ENCODE measurements at places on chromosomes 16 and 17. TPM values are rescaled to one million over a fixed set of nuclear protein-coding genes. Genes with fewer than 3 reads are reported as not detected.

- H3K4me3 ChIP-seq: no peak overlapping the region
- H3K27ac ChIP-seq: no peak overlapping the region
- DNase-seq: no peak
- no peaks in the 10 kb centered on the region for H3K4me1 ChIP-seq
- H3K27me3 ChIP-seq: no peaks in the 10 kb centered on the region
Observed at GRCh38 chr16:49103298-49103697, 178.3 kb downstream of the CBLN1 start.

- no peak for DNase-seq
- no peaks in the 10 kb centered on the region for H3K36me3 ChIP-seq
- H3K27ac ChIP-seq: no peak overlapping the region
- H3K4me3 ChIP-seq: no peak overlapping the region
- H3K27me3 ChIP-seq: no peaks in the 10 kb centered on the region
Observed at GRCh38 chr17:72863526-72864211, 228.8 kb downstream of the SLC39A11 start.

DNA sequence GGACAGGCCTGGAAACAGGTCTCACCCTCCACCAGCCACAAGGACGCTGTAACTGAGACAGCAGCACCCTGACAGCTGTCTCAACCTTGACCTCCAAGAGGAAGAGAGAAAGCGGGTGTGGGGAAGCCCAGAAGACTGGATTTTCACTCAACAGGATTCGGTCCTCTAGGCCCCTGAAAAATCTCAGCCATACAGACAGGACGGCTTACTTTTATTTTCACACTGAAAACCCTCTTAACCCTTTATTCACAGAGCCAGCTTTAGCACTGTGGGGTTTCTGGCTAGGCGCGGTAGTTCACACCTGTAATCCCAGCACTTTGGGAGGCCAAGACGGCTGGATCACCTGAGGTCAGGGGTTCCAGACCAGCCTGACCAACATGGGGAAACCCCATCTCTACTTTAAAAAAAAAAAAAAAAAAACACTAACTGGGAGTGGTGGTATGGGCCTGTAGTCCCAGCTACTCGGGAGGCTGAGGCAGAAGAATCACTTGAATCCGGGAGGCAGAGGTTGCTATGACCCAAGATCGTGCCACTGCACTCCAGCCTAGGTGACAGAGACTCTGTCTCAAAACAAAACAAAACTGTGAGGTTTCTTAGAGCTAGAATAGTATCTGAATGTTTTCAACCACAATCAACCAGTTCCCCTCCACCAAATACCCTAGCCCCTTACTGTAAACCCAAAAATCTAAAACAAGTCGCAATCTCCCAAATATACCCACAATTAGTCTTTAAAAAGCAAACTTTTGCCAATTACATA is 5.3 kb downstream of the ANKRD11 start:
- peaks cover 4% of the 10 kb centered on the region for H3K36me3 ChIP-seq
- H3K4me1 ChIP-seq: peaks cover 81% of the 10 kb centered on the region
- peak overlapping the region; percentile 77 for H3K27ac ChIP-seq

- no peak overlapping the region for H3K4me3 ChIP-seq
- no peaks in the 10 kb centered on the region for H3K36me3 ChIP-seq
- no peak overlapping the region for H3K27ac ChIP-seq
- no peaks in the 10 kb centered on the region for H3K27me3 ChIP-seq
Observed at GRCh38 chr17:78341559-78342448, 18.1 kb downstream of the SOCS3 start.

DNA sequence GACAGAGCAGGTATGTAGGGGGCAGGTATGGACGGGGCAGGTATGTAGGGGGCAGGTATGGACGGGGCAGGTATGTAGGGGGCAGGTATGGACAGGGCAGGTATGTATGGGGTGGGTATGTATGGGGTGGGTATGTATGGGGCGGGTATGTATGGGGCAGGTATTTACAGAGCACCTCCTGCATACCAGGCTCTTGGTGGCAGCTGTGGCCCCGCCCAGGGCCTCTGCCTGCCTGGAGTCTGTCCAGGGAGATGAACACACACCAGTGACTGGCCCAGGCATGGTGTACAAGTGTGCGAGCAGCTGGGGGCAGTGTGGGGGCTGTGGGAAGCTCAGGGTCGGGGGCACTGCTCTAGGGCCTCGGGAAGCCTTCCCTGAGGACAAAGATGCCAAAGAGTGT is 4.4 kb downstream of the RPL3L start:
- no peak for DNase-seq
- H3K4me3 ChIP-seq: no peak overlapping the region
- no peaks in the 10 kb centered on the region for H3K36me3 ChIP-seq

- H3K27me3 ChIP-seq: no peaks in the 10 kb centered on the region
- H3K4me3 ChIP-seq: no peak overlapping the region
- peaks cover 40% of the 10 kb centered on the region for H3K36me3 ChIP-seq
- peaks cover 13% of the 10 kb centered on the region for H3K4me1 ChIP-seq
- peak overlapping the region; percentile 43 for H3K27ac ChIP-seq
Observed at GRCh38 chr17:40150276-40150675, 9.9 kb downstream of the CASC3 start.

DNA sequence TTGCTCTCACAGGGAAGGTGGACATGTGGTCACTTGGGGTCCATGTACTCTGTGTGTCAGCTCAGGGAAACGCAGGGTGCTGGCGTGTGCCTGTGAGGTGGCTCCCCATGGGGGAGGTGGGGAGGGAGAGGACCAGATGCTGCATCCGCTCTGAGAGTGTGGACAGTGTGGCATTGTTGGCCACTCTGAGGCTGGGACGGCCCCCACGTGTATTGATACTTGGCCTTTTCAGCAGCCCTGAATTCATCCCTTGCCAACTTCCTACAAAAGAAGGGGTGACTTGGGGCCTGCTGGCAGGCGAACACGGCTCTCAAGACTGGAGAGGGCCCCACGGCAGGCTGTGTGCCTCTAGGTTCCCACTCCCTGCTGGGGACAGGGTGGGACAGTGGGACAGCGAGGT is 120.1 kb downstream of the RAB11FIP4 start:
- H3K36me3 ChIP-seq: no peaks in the 10 kb centered on the region
- peaks cover 5% of the 10 kb centered on the region for H3K27me3 ChIP-seq
- H3K27ac ChIP-seq: no peak overlapping the region
- no peak for DNase-seq
- no peak overlapping the region for H3K4me3 ChIP-seq

GRCh38 chr17:64038331-64039105 is 18.1 kb upstream of the ICAM2 start:
- no peak for DNase-seq
- no peak overlapping the region for H3K27ac ChIP-seq
- H3K27me3 ChIP-seq: no peaks in the 10 kb centered on the region
- H3K4me1 ChIP-seq: peaks cover 13% of the 10 kb centered on the region
- peaks cover 12% of the 10 kb centered on the region for H3K36me3 ChIP-seq

DNA sequence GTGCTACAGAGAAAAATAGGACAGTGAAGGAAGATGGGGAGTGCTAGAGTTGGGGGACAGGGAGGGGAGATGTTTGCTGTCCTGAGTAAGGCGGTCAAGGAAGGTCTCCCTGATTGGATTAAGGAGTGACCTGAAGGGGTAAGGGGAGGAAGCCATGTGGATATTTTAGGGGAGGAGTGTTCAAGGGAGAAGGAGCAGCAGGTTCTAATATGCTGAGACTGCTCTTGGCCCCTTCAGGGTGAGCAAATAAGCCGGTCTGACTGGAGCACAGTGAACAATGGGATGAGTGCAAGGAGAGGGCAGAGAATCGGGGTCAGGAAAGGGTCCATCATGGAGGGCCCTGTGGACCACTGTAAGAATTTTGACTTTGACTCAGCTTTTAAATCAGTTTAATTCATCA is 188.8 kb downstream of the IRX3 start:
- H3K27ac ChIP-seq: no peak overlapping the region
- H3K36me3 ChIP-seq: peaks cover 8% of the 10 kb centered on the region
- no peak for DNase-seq
- H3K4me1 ChIP-seq: no peaks in the 10 kb centered on the region
- no peak overlapping the region for H3K4me3 ChIP-seq

DNA sequence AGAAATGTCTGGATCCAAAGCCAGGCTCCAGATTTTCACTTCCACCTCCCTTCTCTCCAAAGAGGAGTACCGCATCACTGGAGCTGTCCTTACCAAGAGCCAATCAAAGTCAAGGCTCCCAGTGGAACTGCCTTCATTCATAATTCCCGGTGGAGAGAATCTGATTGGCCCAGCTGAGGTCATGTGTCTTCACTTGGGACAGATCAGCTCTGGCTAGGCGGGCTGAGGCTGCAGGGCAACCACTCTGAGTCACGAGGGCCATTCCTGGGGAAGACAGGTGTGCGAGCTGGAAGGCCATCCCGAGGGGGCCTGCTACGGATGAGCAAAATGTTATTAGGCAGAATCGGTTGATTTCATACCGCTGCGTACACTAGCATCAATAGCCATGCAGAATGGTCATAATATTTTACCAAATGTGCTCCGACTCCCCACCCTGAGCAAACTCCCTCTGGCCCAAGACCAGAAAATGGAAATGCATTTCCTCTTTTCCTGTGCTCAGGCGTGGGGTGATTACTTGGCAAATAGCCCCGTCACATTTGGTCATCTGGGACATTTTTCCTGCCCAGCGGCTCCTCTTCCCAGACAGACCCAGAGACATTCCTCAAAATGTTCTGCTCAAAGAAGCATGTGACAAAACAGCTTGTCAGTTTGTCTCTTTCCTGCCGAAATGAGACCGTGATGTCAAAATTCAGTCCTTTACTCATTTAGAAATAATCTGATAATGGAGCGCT is 111.1 kb downstream of the AIPL1 start:
- H3K27ac ChIP-seq: no peak overlapping the region
- no peaks in the 10 kb centered on the region for H3K4me1 ChIP-seq
- H3K27me3 ChIP-seq: peaks cover 9% of the 10 kb centered on the region
- H3K4me3 ChIP-seq: no peak overlapping the region
- peaks cover 2% of the 10 kb centered on the region for H3K36me3 ChIP-seq

GRCh38 chr16:71894229-71894920 is 956 bp upstream of the IST1 start:
- peak overlapping the region; percentile 92 for H3K4me3 ChIP-seq
- H3K4me1 ChIP-seq: peaks cover 24% of the 10 kb centered on the region
- H3K36me3 ChIP-seq: no peaks in the 10 kb centered on the region
- H3K27ac ChIP-seq: peak overlapping the region; percentile 99

DNA sequence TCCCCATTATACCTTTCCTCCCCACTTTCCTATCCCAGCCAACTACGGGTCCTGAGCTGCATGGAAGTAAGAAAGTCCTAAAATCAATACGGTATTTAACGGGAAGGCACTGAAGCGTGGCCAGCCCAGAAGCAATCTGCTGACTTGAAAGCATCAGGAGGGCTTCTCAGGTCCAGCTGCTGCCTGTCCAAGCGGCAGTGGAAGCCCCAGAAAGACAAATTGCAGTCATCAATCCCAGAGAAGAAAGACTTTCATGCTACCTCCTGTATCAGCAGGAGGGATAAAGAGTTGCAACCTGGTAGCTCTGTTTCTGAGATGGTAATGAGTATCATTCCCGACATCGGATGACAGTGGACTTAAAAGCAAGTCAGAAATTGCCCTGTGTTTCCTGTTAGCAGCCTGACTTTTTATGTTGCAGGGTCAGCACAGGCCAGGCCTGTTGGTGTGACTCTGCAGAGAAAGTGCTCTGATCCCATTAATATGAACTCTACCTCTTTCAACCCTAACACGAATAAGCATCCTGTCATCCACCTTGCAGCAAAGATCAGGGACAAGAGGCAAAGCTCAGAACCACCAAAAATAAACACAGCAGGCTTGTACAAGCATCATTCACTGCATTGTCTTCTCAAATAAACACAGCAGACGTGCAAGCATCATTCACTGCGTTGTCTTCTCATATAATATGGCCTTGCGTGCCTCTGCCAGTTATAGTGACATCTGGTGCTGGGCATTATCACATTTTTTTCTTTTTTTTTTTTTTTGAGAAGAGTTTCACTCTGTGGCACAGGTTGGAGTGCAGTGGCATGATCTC is 358.6 kb upstream of the CDH11 start:
- H3K36me3 ChIP-seq: no peaks in the 10 kb centered on the region
- H3K27ac ChIP-seq: no peak overlapping the region
- no peaks in the 10 kb centered on the region for H3K4me1 ChIP-seq
- H3K27me3 ChIP-seq: no peaks in the 10 kb centered on the region
- H3K4me3 ChIP-seq: no peak overlapping the region
- no peak for DNase-seq

DNA sequence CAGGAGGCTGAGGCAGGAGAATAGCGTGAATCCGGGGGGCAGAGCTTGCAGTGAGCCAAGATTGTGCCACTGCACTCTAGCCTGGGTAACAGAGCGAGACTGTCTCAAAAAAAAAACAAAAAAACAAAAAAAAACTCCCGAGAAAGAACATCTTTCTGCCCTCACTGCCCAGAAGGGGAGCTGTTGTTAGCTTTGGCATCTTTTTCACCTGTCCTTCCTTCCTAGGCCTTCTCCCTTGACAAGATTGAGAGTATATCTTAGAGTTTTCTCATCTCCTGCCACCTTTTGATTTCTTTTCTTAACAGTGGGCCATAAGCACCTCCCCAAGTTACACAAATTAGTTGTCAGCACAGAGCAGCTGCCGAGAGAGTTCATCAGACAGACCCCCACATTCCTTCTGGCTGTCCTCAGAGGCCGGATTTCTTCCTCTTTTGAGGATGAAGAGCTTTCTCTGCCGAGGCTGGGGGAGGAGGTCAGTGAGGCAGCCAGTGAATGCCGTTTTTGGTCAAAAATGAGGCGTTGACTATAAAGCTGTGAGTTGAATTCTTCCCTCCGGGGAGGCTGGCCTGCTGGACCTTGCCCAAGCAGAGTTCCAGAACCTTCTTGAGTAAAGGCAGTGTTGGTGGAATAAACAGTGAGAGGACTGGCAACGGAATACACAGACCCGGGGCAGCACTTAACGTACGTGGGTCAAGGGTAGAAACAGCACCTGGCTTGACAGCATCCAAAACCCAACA is 127.0 kb downstream of the ABCC6 start:
- H3K27me3 ChIP-seq: no peaks in the 10 kb centered on the region
- H3K4me3 ChIP-seq: peak overlapping the region; percentile 14
- H3K36me3 ChIP-seq: peaks cover 17% of the 10 kb centered on the region
- DNase-seq: no peak

GRCh38 chr16:17072104-17072503 is 398.7 kb downstream of the XYLT1 start:
- peaks cover 4% of the 10 kb centered on the region for H3K27me3 ChIP-seq
- no peaks in the 10 kb centered on the region for H3K4me1 ChIP-seq
- no peak overlapping the region for H3K27ac ChIP-seq
- no peak overlapping the region for H3K4me3 ChIP-seq

- H3K27ac ChIP-seq: no peak overlapping the region
- H3K4me1 ChIP-seq: peaks cover 20% of the 10 kb centered on the region
- no peak for DNase-seq
Observed at GRCh38 chr17:39621523-39622379, 5.0 kb upstream of the PPP1R1B start.

- H3K27ac ChIP-seq: no peak overlapping the region
- H3K36me3 ChIP-seq: peaks cover 1% of the 10 kb centered on the region
- peaks cover 14% of the 10 kb centered on the region for H3K4me1 ChIP-seq
- no peaks in the 10 kb centered on the region for H3K27me3 ChIP-seq
Observed at GRCh38 chr16:89945654-89946053, 2.9 kb upstream of the DEF8 start.

GRCh38 chr17:28247671-28248555 is 71.1 kb upstream of the TMEM97 start:
- no peaks in the 10 kb centered on the region for H3K36me3 ChIP-seq
- no peak overlapping the region for H3K27ac ChIP-seq
- DNase-seq: peak; percentile 75
- no peak overlapping the region for H3K4me3 ChIP-seq

CAPNS2 gene
- total RNA-seq: 0.36 TPM

NPIPA2 gene
- total RNA-seq: 11.5 TPM

KCNH6 gene
- not detected for total RNA-seq

ESRP2 gene
- total RNA-seq: not detected

SDF2 gene
- 53.6 TPM for total RNA-seq

CIBAR2 gene
- not detected for total RNA-seq

RAPGEFL1 gene
- 3.6 TPM for total RNA-seq

KRTAP3-1 gene
- total RNA-seq: not detected

SPATA32 gene
- not detected for total RNA-seq

PPP1R9B gene
- total RNA-seq: 75.4 TPM

DPEP2NB gene
- not detected for total RNA-seq

SLC6A4 gene
- total RNA-seq: not detected
